Ovary (tissue), 10 donors: ENCODE measurements at places on chromosomes 5 and 9. TPM values are rescaled to one million over a fixed set of nuclear protein-coding genes. Genes with fewer than 3 reads are reported as not detected.

The UBE2D2 gene
- 92.2 TPM for total RNA-seq

The GHR gene
- total RNA-seq, result 10.1 TPM

GRCh38 chr5:90598293-90598692, 39.7 kb downstream of the ADGRV1 start:
- H3K27ac ChIP-seq, result no peak overlapping the region
- DNase-seq, result no peak
- H3K4me1 ChIP-seq, result no peaks in the 10 kb centered on the region

GRCh38 chr5:113061846-113062780, 85.5 kb downstream of the DCP2 start:
- H3K4me3 ChIP-seq, result no peak overlapping the region
- no peak for DNase-seq
- H3K27ac ChIP-seq, result no peak overlapping the region

- H3K4me1 ChIP-seq, result peaks cover 3% of the 10 kb centered on the region
- no peak overlapping the region for H3K27ac ChIP-seq
- no peak overlapping the region for H3K4me3 ChIP-seq
- no peak for DNase-seq
- H3K36me3 ChIP-seq, result no peaks in the 10 kb centered on the region
These were observed 82.6 kb upstream of the EQTN start for GRCh38 chr9:27379311-27380251.

DNA sequence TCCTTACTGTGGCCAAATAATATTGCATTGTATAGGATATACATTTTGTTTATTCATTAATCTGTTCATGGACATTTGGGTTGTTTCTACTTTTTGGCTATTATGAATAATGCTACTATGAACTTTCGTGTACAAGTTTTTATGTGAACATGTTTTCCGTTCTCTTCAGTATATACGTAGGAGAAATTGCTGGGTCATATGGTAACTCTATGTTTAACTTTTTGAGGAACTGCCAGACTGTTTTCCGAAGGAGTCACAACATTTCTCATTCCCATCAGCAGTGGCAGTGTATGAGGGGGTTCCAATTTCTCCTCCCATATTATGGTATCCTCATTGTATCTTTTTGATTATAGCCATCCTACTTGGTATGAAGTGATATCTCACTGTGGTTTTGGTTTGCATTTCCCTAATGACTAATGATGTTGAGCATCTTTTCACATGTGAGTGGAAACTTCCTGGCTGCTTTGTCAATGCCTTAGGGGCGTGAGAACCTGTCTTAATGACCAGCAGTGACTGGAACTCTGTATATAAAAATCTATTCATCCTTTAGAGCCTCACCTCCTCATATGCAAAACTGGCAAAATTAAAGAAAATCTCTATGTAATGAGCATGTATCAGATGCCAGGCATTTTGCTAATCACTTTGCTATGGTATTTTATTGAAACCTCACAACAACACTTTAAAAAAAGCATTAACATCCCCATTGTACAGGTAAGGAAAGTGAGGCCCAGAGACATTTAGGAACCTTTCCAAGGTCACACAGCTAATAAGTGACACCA, 47.8 kb upstream of the TGFBR1 start:
- no peak overlapping the region for H3K27ac ChIP-seq
- no peak overlapping the region for H3K4me3 ChIP-seq
- H3K36me3 ChIP-seq, result no peaks in the 10 kb centered on the region
